ENCODE measurements at places on chromosomes 16 and 17.

- DNase-seq, result no peak
These were observed at the start of gene LITAF for GRCh38 chr16:11586856-11587642. Gene LITAF (minus strand): TSS chr16:11586919. CDS start chr16:11556730, 30,189 bp downstream.

GRCh38 chr17:8900207-8900606 is 32.7 kb upstream of the PIK3R6 start:
- no peak for DNase-seq

GRCh38 chr16:49889725-49890397 is 33.9 kb upstream of the ZNF423 start:
- no peak for DNase-seq

DNA sequence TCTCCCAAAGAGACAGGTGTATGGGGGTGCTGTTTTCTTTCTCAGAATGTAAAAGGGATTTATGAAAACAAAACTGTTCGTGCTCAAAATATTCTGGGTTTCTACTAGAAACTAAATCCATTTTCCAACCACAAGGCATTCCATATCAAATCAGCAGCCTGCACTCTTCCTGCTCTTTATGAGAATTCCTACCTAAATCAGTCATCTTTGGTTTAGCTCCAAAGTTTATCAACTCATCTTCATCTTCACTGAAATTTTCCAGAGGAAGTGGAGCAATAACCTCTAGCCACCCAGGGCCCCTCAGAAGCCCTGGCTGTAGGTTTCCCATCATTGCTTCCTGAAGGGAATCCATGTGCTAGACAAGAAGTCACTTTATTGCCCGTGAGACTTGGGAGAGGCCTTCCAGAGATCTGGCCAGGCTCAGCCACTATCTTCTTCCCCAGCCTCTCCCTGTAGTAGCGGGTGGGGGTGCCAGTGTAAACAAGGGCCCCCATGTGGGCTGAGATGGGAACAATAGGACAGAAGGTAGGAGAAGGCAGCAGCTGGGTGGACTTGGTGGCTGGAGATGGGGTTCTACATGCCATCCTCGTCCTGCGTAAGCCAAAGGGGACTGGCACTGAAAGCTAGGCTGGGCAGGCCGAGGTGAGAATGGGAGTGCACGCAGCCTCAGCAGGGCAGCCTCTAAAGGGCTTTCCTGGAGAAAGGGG is 22.0 kb upstream of the ALDH3A1 start:
- DNase-seq, result peak; percentile 74

DNA sequence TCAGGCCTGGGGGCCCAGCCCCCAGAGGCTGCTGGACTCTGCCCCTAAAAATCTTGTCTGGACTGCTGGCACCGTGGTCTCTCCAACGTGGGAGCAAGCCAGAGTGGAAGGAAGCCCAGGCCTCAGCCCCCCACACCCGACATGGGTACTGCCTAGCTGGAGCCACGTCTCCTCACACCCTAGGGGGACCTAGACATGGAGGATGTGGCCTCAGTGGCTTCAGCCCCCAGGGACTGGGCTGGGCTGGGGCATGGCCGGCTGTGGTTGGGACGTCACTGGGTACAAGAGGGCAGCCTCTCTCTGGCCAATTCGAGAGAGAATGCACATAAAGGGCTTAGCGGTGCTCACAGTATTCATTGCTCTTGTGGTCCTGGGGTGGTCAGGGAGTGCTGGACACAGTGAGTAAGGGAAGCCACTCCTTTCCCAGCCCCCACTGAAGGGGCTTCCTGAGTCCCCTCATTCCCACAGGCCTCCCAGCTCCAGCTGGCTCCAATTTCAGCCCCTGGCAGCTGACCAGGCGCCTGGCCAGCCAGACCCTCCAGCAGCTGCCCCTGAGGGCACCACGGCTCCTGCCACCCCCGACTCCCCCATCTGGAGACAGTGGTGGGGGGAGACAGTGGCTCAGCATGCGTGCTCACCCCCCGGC is 1.1 kb downstream of the CDH15 start:
- no peak for DNase-seq

DNA sequence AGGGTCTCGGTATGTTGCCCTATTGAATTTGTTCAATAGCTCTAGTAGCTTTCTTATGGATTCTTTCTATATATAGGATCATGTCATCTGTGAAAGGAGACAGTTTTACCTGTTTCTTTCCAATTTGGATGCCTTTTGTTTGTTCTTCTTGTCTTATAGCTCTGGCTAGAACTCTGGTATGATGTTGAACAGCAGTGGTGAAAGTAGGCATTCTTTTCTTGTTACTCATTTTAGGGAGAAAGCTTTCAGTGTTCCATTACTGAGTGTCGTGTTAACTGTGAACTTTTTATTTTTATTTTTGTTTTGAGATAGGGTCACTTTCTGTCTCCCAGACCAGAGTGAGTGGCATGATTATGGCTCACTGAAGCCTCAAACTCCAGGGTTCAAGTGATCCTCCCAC is 21.2 kb downstream of the EFCAB5 start:
- no peak for DNase-seq

DNA sequence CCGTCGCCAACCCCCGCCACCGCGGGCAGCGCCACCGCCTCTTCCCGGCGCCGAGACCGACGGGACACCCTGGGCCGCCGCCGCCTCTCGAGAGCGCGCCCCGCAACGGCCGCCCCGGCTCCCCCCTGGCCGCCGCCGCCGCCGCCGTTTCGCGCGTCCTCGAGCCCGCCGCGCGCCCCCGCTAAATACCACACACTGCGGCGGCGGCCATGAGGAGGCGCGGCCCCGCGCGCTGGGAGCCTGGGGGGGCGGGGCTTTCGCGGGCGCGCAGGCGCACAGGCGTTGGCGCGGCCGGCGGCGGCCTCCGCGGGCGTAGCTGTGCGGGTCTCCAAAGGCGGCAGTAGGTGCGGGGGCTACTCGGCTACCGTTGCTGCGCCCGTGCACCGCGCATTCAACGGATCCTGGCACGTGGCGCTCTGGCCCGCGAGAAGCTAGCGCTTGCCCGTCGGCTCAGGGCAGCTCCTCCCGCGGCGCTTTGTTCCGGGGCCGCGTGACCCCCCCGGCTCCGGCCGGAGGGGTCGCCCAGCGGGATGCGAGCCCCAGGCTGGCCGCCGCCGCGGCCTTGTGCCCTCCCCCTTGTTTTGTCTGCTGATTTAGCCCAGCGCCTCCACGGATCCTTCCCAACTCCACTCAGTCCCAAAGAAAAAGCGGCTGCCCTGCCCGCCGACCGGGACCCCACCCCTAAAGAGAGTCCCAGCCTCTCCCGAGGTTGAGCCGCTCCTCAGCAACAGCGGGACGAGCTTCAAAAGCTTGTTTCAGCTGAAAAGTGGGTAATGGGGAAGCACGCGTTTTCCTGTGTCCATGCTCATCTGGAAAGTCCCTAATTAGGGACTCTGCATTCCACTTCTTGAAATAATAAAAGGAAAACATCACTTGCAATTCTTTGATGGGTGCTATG is at the start of gene SIAH1:
Gene SIAH1, minus strand, starts transcription at position 161 of the 898 bp plus-strand sequence. CDS start 22,985 bp downstream, outside the sequence.
- peak; percentile 13 for DNase-seq

DNA sequence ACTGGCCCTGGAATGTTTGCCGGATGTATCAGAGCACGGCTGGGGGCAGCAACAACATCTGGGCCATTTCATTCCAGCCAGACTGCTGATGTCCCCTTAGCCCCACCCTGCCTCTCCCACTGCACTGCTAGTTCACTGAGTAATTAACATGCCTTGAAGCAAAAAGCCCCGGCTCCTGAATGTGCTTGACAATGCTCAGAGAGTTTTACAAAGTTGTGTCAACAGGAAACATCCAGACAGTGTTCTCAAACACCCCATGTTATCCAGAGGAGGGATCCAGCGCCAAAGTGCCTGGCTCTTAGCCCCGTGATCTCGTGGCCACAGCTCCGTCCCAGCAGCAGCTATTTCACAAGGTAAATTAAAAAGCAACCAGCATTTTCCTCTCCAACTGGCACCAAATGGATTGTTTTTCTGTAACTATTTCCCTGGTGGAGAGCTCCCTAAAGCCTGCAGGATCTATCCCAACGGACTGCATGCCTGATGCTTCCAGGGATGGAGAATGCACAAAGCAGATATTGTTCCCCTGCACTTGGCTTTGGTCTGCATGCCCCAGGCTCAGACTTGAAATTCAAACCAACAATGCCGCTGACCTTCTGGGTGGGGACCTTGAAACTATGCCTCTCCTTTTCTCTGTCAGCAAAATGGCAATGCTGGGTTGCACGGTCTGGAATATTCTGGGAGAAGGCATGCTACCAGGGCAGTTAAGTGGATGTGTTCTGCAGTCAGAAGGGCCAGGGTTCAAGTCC is 115.6 kb upstream of the CDH5 start:
- no peak for DNase-seq

- DNase-seq, result peak; percentile 74
These were observed 228.8 kb downstream of the CDH11 start for GRCh38 chr16:64892835-64893785.

GRCh38 chr16:49833796-49834530 is 21.9 kb downstream of the ZNF423 start:
- no peak for DNase-seq

- DNase-seq, result no peak
These were observed 14.7 kb downstream of the MPP2 start for GRCh38 chr17:43892647-43892952.

Data from AG09309 (cell line).